ENCODE measurements at places on chromosomes 5 and 9. TPM values are rescaled to one million over a fixed set of nuclear protein-coding genes. Genes with fewer than 3 reads are reported as not detected.

ADGRD2 gene
- not detected for total RNA-seq

IFNA21 gene
- total RNA-seq: not detected

ARL14EPL gene
- total RNA-seq: not detected

TLE4 gene
- total RNA-seq: 138 TPM
